Erythroblast (primary cell): ENCODE measurements at places on chromosomes 5 and 9.
A peak's percentile ranks its signal among the peaks of the same experiment; 100 is the strongest.

DNA sequence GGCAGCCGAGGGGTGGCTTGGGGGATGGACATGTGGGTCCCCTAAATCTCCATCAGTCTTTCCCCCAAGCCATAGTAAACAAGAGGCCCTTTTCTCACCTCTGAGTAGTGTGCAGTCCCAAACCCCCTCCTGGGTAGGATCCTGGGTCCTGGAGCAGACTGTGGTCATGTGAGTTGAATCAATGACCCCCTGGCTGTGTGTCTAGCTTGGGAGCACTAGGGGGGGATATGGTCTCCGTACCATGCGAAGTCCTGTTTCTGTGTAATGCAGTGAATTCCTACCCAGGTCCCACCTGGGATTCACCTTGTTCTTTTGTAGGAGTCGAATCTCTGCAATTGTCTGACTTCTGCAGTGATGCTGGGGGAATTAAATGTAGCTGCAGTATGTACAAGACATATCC, 66.2 kb downstream of the FGF18 start:
- no peak for DNase-seq

DNA sequence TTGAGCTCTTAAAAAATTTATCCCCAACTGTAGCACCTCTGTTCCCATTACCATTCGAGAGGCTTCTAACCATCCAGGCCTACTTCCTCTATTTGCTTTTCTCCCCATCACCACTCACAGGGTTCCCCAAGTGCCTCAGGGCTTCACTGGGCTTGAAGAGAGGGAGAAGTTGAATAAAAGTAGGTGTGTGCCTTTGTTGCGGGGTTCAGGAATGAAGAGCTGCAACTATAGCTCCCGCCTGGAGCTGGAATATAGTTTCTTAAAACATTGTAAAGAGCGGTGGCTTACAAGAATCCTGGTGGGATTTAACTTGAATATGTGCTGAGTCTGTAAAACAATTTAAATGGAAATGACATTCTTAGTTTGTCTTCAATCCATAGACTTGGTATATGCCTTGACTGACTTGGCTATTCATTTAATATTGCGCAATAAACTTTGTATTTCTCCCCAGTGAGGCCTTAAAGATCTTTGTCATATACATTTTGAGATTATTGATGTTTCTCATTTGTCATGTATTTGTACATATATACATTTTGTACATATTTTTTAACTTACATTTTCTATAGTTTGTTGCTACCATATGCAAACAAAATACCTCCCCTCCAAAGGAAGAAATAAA, 7.2 kb downstream of the ENTREP1 start:
- DNase-seq: no peak

DNA sequence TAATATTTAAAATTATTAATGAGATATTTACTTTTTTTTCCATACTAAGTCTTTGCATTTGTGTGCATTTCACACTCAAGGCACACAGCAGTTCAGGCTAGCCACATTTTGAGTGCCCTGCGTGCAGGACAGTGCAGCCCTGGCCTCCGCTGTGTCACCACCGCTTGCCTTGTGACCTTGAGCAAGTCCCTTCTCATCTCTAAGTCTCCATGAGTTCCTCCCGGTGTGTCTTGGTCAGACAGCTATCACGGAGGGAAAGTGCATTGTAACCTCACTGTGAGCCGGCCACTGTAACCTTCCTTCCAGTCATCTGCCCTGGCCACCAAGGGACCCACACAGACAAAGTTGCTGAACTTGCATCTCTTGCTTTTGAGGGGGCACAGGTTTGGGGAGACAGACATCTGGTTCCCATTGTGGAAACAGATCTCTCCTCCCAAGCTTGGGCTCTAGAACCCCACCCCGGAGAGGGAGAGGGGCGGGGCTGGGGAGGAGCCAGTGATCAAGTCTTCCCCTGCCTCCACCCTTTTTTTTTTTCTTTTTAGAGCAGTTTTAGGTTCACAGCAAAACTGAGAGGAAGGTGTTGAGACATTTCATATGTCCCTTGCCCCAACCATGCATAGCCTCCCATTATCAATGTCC, 96.8 kb downstream of the C9orf50 start:
- DNase-seq: no peak

DNA sequence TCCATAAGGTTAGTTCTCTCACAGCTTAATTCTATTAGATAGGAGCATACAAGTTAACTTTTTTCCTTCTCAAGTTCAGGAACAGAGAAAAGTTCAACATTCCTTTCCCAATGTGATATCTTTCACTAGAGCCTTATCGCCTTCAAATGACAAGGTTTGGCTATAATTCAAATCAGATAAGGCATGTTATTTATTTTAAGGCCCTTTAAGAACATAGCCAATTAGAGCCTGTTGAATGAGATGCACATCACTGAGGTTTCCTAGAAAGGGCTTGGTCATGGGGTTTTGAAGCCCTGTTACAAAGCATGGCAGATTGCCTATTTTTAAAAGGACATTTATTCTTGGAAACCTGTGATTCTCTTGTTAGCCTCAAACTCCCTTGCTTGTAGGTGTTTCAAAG, 123.4 kb downstream of the BASP1 start:
- DNase-seq: no peak

- no peak for DNase-seq
Measured at GRCh38 chr5:118984602-118985001, 3.7 kb downstream of the DTWD2 start.

DNA sequence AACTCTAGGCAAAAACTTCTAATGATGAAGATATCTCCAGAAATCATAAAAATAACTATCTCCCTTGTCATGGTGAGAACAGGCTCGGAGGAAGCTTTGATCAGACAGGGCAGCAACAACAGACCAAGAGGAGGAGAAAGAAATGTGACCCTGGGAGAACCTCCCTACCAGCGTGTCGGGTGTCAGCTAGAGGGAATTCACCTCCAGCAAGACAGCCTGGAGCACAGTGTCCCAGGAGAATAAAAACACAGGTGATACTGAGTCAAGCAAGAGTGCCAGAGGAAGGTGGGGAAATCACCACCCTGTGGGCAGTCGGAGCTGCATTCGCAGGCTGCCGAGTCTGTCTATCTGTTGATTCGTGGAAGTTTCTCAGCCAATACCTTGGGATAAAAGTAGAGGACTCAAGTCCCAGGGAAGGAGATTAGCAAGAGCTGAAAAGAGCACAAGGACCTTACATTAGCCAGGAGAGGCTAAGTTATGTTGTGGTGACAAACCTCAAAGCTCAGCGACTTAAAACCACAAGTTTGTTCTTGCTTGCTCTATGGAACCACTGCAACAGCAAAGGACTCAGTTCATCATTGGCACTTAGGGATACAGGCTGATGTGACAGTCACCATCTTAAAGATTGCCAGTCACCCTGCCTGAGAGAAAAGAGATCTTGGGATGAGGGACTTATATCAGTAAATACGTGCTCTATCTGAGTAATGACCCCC, 598.3 kb downstream of the CCDC171 start:
- DNase-seq: no peak

- no peak for DNase-seq
Measured at GRCh38 chr5:56168066-56168478, 65.1 kb downstream of the ANKRD55 start.

- no peak for DNase-seq
Measured at GRCh38 chr9:100591639-100592412, 13.9 kb downstream of the CAVIN4 start.

- DNase-seq: no peak
Measured at GRCh38 chr5:72149742-72150141, 42.5 kb downstream of the MAP1B start.

- no peak for DNase-seq
Measured at GRCh38 chr5:166032601-166033000, 2258.8 kb upstream of the WWC1 start.

DNA sequence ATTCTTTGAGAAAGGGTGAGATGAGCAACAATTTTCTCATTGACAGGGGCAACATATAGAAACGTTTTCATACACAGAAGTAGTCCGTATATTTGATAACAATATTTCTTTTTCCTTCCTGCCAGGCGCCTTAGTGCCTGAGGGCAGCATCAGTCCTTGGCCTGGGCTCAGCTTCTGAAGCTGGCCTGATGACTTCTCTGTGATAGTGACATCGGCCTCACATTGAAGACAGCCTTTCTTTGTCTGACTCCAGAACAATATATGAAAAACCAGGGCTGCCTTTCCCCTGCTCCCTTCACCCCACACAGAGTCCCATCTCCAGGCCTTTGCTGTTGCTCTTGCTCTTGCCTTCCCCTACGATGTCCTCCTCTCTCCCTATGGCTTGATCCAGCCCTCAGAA, 24.1 kb upstream of the TCOF1 start:
- no peak for DNase-seq

- DNase-seq: no peak
Measured at GRCh38 chr9:2526071-2526828, 95.3 kb upstream of the VLDLR start.

DNA sequence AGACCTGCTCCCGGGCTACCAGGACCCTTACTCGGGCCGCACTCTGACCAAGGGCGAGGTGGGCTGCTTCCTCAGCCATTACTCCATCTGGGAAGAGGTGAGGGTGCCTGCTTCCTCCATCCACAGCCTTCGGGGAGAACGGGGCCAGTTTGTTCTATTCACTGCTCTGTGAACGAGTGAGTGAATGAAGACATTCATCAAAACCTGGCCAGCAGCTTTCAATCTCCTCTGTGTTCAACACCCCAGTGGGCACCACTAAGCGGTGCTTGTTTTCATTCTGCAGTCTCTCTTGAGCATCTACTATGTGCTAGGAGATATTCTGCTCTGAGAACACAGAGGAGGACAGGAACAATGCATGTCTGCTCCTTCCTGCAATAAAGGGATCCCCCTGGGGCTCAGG, 10.6 kb downstream of the CERCAM start:
- no peak for DNase-seq

GRCh38 chr5:69364414-69364813, 4.9 kb downstream of the AK6 start:
- DNase-seq: peak; percentile 40
